Non-pigmented ciliary epithelial cell (primary cell): ENCODE measurements at places on chromosomes 16 and 17.

DNA sequence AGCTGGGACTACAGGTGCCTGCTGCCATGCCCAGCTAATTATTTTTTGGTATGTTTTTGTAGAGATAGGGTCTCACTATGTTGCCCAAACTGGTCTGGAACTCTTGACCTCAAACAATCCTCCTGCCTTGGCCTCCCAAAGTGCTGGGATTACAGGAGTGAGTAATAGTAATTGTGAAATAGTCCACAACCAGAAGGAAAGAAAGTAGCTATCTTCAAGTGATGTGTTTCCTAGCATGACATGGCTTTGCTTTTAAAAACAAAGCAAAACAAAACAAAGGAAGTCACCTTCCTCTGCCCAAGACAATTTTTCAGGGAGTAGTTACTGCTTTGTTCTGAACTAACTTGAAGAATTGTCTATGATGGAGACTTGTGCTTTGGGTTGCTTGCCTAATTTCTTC, 27.0 kb downstream of the ATP6V0A1 start:
- DNase-seq: no peak

DNA sequence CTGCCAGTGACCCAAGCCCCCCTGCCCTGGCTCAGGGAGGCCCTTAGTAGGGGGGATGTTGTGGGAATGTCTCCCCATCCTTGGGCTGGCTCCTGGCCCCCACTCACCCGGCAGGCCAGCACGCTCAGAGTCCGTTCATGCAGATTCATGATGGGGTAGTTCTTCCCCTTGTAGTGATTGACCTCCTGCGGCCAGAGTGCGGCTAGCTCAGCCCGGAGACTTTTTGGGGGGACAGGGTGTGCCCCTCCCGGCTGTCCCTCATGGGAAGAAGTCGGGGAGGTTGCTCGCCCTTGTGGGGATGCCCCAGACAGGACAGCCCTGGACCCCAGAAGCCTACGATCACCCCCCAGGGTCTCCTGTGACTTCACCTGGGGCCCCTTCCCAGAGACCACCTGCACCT, 4.0 kb downstream of the NPB start:
- DNase-seq: no peak

DNA sequence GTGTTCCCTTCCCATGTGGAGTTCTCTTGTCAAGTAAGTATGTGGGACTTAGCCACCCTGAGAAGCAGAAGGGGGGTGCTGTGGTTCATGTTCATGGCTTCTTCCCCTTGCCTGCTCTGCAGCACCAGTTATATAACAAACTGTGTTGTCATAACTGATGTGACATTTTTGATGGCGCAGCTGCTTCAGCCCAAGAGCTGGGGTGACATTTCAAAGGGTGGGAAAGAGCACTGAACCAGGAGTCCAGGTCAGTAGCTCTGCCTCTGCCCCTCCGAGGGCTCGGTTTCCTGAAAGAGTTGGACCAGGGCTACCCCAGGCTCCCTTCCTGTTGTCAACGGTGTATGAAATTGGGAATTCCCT, 7.4 kb downstream of the GNAO1 start:
- DNase-seq: no peak

DNA sequence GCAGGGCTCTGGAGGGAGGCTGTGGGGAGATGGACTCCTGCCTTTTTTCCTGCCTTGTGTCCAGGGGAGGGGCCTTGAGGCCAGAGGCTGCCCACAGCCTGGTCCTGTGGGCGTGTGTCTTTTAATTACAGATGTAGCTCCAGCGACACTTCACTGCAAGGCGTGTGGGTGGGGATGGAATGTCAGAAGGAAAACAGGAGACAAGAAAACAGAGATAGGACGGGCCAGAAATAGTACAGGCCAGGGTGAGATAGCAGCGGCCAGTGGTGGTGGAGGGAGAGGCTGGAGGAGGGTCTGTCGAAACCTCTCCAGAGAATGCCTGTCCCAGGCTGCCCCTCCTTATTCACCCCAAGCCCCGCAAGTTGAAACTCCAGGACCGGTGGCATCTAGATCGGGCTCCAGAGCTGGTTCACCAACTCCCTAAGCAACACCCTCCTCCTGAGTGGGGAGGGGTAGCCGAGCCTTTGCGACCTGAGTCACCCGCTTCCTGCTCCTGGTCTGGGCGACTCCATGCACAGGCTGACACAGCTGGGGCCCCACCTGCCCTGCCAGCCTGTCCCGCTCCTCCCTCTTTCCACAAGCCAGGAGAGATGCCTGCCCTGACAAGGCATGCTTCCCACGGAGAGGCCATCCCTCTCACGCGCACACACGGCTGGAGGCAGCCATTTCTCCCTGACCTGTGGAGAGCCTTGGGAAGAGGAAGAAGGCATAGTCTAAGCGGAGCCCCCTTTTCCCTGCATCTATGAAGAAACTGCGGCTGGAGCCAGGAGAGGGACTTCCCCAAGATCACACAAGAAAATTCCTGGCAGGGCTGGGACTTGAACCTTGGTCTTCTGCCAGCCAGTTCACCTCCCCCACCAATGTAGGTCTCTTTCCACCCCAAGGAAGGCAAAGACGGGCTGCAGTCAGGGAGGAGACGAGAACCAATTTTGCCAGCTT, 6.6 kb upstream of the JUP start:
- DNase-seq: no peak

DNA sequence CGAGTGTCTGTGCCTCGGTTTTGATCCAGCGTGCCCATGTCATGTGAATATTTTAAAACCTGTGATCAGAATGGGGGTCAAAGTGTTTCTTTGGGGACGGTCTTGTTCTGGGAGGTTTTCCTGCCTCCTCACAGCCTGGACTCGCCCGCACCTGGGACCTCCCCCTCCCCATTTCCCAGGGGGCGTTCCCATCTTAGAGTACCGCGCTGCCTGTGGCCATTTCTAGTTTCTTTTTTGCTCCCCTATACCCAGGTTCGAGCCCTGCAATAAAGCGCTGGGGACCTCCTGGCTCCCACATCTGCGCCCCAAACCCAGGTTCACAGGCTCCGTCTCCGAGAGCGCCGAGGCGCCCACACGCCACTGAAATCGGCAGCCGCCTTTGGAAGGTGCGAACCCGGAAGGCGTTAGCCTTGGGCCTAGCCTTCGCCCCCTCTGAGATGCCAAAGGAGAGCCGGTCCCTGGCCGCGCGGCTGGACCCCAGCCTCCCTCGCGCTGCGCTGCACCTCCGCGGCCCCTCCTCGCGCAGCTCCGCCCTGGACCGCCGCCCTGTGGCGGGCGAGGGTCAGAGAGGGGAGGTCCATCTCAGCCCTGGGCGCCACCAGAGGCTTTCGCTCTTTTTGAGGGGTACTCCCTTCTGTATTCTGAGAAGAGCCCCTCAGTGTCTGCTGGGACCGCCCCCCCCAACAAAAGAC, 1.7 kb downstream of the KCNJ12 start:
- no peak for DNase-seq
